ENCODE measurements at places on chromosomes 1 and 21.

DNA sequence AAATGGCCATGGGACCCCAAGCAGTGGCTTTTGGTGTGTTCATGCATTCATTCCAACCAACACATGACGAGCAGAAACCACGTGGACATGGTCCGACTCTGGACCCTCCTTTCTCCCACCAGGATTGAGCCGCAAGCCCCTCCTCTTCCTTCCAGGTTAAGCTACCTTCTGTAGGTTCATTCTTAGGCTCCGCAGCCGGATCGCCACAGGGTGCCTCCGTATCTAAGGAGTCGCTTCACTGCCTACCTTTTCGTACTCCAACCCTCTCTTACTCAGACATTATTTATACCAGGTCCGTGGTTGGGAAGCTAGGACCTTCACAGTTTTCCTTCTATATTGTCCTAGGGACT, 63.6 kb downstream of the RHBG start:
- no peak for DNase-seq

DNA sequence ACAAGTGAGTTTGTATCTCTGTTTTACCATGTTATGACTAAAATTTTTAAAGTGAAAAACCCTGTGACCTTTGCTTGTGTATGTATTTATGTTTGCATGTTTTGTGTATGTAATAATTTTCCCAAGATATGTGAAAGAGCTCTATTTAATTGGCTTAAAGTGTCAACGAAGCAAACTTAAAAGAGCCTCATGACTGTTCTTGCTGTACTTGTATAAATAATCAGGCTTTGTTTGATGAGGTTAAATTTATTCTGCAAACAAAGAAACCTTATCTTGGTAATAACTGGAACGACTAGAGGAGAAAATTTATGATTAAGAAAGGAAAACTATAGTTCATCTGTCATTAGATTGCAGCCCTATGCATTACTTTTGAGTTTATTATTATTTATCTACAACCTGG, 6.6 kb downstream of the GBP7 start:
- DNase-seq: no peak

DNA sequence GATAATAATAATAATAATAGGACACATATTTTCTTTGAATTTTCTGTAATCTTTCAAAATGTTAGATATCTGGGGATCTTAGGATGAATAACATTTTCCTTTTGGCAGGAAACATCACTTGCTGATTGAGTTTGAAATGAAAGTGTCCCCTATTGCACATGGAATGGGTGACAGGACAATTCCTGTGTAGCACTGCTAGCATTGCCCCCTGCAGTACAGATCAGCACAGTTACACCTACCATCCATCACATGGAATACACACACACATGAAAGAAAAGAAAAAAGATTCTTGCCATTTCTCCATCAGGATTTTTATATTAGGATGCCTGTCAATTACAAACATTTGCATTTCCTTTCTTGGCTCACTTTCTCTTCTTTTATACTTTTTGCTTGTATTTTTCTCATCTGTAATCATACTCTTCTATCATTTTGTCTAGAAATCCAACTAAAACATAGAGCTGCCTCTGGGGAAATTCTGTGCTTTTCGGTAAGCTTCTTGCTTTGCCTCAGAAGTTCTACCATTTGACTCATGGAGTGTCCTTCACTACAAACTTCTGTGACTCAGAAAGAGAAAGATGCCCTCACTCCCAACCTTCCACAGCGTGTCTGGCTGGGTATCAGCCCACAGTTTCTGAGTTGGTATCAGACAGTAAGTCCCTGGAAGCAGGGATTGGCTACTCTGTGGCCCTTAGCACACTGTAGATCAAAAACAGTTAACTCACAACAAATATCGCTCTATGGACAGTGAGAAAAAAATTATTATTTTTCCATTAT, 641.2 kb downstream of the PTPRC start:
- no peak for DNase-seq

DNA sequence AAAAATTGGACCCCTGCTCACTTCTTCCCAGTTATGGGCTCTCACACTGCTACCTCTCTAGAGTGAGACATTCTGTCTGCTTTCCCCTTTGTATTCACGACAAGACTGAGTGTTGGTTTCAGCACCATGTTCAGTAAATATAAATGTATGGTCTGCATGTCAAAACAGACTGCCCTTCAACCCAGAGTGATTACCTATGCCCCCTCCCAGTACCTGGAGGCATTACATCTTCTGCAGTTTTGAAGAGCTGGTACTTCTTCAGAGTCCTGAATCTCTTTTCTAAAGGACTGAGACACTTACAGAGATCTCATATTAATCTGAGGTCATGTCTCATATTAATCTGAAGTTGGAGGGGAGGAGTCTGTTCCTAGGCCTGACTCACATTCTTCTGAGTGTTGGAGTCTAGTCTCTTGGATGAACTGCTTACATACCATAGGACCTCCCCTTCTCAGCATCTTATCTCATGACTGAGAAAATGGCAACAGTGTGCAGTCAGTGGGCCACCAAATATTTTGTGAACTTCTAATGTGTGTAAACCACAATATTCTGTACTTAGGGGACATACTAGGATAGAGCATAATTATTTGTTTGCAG, 80.3 kb downstream of the RGL1 start:
- DNase-seq: no peak

GRCh38 chr1:180954005-180954800, 41.5 kb downstream of the KIAA1614 start:
- peak; percentile 67 for DNase-seq

DNA sequence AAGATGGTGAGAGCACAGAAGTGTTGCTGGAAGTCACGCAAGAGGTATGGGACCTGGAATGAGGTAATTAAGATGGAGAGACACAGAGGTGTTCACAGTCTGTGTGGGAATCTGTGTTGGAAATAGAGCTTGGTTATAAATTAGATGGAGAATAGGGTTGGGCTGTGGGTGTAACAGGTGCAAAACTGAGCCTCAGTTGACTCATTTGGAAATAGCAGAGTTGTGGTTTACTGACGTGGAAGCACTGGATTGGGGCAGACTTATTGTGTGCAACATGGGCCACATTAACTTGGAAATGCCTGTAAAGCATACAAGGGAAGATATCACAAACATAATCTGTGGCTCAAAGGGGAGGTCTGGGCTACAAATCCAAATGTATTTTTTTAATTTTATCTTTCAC, 13.0 kb downstream of the CAMSAP2 start:
- no peak for DNase-seq

DNA sequence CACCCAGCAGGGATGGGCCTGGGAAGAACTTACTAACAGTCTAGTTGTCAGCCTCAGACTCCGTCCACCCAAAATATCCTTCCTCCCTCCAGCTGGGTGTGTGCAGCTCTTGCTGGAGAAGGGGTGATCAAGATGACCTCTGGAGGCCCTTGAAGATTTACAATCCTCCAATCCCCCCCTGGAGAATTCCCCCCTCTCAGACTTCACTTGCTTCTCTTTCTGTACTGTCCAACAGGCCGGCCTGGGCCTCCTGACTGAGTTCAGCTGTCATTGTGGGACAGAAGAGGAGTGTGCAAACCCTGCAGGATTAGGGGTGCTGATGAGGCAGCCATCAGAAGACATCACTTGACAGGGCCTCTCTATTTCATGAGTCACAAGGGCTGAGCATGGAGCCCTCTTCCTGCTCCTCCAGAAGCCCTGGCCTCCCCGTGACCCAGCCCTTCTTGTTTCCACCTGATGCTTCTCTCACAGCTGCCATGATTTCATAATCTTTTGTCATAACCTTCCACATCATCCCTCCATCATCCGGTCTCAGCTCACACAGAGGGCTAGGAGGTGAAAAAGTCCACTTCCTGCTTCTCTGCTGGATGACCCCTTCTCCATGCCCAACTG, 17.5 kb upstream of the IGFN1 start:
- no peak for DNase-seq

DNA sequence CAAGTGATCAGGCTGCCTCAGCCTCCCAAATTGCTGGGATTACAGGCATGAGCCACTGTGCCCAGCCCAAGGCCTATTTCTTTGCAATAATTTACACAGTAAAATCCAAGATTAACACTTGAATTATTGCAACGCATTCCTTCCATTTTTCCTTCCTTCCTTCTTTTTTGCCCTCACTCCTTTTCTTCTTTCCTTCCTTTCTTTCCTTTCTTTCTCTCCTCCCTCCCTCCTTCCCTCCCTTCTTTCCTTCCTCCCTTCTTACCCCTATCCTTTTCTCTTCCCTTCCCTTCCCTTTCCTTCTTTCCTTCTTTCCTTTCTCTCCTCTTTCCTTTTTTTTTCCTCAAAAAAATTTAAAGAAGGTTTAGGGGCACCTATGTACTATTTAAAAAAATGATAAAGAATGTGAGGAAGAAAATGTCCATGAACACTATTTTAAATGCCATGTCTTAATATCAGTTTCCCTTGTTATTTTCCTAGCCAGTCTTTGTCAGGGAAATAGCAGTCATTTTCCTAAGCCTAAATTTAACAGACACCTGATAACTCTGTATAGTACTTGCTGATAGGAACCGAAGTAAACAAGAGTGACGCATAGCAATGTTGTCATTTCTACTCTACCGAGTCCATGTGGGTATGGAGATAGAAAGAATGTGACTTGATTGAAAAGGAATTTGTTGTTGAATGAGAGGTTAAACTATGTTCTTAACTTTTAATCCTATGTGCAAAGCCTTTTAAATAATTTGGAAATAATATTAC, 79.8 kb upstream of the HMCN1 start:
- no peak for DNase-seq

- peak; percentile 14 for DNase-seq
Observed at GRCh38 chr1:59272507-59272906, 24.4 kb upstream of the FGGY start.

DNA sequence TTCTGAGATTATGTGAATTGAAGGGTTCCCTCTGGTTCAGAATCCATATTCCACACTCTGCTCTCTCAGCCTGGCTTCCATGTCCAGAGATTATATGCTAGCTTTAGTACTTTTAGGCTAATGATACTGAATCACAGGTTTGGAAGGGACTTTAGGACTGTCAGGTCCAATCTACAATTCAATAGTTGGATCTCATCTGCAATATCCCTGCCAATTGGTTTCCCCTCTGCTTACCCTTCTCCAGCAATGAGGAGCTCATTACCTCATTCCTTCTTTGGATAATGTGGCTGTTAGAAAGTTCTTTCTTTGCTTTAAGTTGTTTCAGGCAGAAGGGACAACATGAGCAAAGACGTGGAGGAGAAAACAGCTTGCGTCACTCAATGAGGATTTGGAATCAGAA, 245.3 kb downstream of the PLPP3 start:
- DNase-seq: no peak

DNA sequence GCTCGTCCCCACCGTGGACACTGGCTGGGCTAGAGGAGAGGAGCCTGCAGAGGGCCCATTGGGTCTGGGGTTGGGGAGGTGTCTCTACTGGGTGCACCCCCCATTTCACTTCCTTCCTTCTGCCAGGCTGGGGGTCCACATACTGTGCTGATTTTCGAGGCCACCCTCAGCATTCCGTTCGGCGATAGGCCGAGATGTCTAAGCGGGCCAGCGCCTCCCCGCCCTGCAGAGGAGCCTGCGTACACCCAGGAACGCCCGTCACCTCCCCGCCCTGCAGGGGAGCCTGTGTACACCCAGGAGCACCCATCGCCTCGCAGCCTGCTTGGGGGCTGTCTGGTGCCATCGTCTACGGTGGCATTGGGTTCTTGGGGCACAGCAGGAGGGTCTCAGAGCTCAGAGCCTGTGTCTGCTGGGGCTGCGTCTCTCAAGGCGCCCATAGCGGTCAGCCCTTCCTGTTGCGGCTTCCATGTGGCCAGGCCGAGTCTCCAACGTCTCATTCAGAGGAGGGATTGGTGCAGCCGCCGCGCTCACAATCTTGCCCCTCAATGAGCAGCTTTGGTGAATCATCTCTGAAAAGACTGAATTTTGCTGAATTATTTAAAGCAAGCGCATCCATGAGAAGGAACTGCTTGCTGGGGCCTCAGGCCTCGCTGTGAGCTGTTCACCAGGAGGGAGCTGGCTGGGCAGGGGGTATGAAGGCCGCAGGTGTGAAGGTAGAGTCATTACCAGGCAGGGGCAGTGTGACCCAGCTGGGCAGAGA, 30.7 kb upstream of the AGPAT3 start:
- DNase-seq: no peak

GRCh38 chr1:2311184-2312032, 79.9 kb downstream of the MORN1 start:
- DNase-seq: peak; percentile 63

GRCh38 chr21:24310788-24311187, 1296.5 kb downstream of the MRPL39 start:
- no peak for DNase-seq

- no peak for DNase-seq
Observed at GRCh38 chr1:23592209-23592892, 33.0 kb upstream of the ID3 start.

GRCh38 chr1:196546272-196547111, 61.7 kb downstream of the KCNT2 start:
- DNase-seq: no peak

DNA sequence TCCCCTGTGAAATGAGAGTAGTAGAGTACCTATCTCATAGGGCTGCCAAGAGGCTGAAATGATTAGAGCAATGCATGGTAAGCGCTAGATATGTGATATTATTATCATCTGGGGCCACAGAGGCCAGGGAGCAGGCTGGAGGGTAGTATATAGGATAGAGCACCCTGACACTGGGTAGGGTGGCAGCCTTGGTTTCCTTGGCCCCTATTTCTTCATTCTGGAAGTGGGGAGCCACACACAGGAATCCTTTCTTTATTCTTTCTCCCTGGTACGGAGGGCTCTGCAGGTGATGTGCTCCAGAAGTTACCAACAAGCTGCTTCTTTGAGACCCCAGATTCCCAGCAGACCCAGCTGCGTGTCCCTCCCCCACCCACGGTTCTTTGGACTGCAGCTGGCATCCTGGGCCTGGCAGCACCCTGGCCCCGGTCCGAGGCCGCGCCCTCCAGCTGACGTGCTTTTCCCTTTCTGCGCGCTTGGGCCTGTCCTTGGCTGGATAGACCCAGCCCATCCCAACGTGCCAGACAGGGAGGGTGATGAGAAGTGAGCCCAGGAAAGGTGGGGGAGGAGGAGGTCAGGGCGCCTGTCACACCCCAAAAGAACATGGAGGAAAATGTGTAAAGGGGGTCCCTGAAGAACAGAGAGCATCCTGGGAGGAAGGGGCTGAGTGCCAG, 18.2 kb downstream of the INAVA start:
- DNase-seq: no peak

GRCh38 chr21:37001441-37001840, 5.1 kb upstream of the RIPPLY3 start:
- DNase-seq: no peak

GRCh38 chr1:114803001-114803400, 22.5 kb upstream of the SIKE1 start:
- DNase-seq: no peak

Data from activated naive CD8-positive, alpha-beta T cell treated with anti-CD3 and anti-CD28 coated beads for 36 hours (primary cell).